ENCODE measurements at places on chromosomes 5 and 9.

- no peak for DNase-seq
These were observed 240.6 kb downstream of the MARCHF11 start for GRCh38 chr5:15938961-15939360.

GRCh38 chr5:45162974-45163373 lies 354.2 kb downstream of the MRPS30 start:
- DNase-seq: no peak

GRCh38 chr5:77086368-77086688 lies 757 bp downstream of the ZBED3 start:
- DNase-seq: no peak

DNA sequence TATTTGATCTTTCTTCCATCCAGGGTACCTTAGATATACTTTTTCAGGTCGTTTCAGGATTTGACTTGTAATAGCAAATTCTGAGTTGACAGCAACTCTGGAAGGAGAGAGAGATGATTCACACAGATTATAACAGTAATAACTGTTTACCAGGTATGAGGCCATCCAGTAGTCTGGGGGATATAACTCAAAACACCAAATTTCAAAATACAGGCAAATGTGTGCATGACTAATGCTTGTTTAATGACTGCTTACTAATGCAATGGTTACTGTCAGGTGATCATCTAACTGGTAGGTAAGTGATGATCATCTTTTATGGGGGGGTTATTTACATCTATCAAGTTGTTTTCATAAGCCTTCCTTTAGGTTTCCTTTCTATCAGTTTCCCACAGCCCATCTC lies 412.3 kb downstream of the MAT2B start:
- DNase-seq: no peak

DNA sequence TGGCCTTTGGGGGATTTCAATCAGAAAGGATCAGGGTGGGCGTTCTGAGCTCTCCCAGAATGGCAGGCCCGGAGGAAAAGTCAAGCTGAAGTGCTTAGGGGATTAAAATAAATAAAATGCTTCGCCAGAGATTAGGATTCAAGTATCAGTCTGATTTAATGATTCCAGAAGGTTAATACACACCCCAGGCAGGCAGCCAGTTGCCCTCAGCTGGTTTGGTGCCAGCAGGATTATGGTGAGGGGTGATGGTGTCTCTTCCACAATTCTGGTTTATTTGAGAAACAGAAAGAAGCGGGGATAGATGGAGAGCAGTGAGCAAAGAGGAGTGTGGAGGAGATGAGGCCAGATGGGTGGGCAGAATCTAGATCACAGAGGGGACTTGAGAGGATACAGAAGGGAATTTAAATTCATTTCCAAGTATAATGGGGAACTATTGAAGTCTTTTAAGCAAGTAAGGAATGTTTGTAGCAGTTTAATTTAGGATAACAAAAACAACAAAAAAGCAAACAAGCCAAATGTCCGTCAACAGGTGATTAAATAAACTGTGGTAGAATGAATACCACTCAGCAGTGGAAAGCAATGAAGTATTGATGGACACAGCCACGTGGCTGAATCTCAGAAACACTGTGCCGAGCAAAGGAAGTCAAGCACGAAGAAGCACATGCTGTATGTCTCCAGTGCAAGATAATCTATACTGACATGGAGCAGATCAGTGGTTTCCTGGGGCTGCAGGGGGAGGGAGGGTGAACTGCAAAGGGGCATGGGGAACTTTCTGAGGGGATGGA lies 297.7 kb downstream of the MSX2 start:
- no peak for DNase-seq

Measured in activated T-helper 1 cell treated with anti-CD3 and anti-CD28 coated beads, Interleukin-12 subunit alpha, Interleukin-12 subunit beta, Interleukin-2, Interleukin-4 antibody, amounts not matched to agents 30 ng/mL and 10 ng/mL and 1 ng/mL, durations not matched to agents 14 hours and 24 hours and 36 hours (primary cell).